ENCODE measurements at places on chromosomes 6 and 20. TPM values are rescaled to one million over a fixed set of nuclear protein-coding genes. Genes with fewer than 3 reads are reported as not detected.

Gene XKR7
- total RNA-seq, result 6.2 TPM

- no peak overlapping the region for H3K27ac ChIP-seq
- H3K4me3 ChIP-seq, result no peak overlapping the region
- no peak for DNase-seq
- H3K27me3 ChIP-seq, result no peaks in the 10 kb centered on the region
- H3K36me3 ChIP-seq, result no peaks in the 10 kb centered on the region
Measured at GRCh38 chr6:139644821-139645220, 270.4 kb upstream of the CITED2 start.

DNA sequence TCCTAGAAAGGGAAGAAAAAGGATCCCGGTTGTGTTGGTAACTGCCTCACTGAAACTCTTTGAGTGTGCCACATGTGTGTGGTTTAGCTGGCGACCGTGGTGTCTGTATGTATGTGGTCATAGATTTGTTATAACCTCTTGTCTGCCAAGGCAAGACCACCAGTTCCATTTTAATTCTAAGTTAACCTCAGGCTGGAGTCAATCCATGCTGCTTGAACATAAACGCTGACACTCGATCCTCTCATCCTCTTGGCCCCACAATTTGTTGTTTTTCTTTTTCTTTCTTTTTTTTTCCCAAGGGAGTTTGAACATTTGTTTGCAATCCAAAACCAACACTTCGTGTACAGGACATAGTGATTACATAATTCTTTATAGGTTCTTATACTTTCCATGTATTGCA, 318.9 kb upstream of the JAG1 start:
- H3K4me3 ChIP-seq, result no peak overlapping the region
- H3K36me3 ChIP-seq, result no peaks in the 10 kb centered on the region
- no peak overlapping the region for H3K27ac ChIP-seq
- H3K27me3 ChIP-seq, result no peaks in the 10 kb centered on the region

- H3K27ac ChIP-seq, result no peak overlapping the region
- DNase-seq, result no peak
- H3K27me3 ChIP-seq, result peaks cover 2% of the 10 kb centered on the region
- no peaks in the 10 kb centered on the region for H3K36me3 ChIP-seq
Measured at GRCh38 chr20:24534282-24534681, 64.9 kb downstream of the SYNDIG1 start.

DNA sequence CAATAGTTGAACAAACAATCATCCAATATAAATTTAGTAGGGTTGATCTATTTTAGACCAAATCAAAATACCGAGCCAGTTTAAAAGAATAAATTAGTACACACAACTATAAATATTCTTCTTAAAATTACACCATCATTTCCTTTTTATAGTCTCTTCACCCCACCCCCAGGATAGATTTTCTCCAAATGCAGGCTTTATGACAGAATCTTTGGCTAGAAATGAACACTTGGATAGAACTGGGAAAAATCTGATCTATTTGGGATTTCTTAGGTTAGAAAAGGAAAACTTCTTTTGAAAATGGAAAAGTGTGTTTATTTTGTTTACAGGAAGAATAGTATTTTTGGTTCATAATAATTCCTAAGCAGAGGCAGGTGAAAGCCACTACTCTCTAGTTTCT, 74.6 kb downstream of the HMGN3 start:
- H3K27ac ChIP-seq, result no peak overlapping the region
- H3K4me1 ChIP-seq, result peaks cover 2% of the 10 kb centered on the region
- no peaks in the 10 kb centered on the region for H3K27me3 ChIP-seq

GRCh38 chr6:44572346-44572745, 184.8 kb downstream of the CDC5L start:
- H3K4me3 ChIP-seq, result no peak overlapping the region
- H3K27ac ChIP-seq, result no peak overlapping the region
- no peak for DNase-seq
- peaks cover 2% of the 10 kb centered on the region for H3K27me3 ChIP-seq
- H3K36me3 ChIP-seq, result no peaks in the 10 kb centered on the region

DNA sequence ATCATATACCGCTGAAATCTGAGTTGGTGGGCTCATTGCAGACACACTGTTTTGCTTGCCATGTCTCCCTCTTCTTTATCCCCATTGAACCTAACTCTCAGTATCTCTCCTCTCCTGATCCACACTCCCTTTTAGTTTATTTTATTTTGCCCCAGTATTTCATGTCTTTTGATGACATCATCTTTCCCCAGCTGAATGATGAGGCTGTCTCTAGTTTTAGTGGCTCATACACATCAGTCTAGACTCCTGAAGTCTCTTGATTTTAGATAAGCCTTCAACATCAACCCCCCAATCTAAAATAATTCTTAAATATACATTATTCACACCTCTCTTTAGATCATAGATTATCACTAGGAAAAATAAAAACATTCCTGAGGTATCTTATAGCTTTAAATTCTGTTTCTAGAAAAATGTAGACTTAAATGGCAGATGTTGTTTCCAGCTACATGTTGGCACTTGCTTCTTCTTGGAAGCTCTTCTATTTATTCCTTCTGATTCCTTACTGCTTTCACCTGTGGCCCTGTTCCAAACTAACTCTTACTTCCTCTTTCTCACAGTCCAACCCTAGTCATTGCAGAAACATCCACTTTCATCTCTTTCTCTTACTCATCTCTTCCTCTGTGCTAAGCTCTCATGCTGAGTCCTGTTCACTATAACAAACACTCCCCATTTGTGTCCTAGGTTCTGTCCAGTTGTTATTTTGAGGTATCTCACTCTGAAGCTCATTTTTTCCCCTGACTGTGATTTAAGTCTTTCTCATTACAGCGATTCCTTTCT, 191.9 kb upstream of the SLC35B3 start:
- no peaks in the 10 kb centered on the region for H3K4me1 ChIP-seq
- H3K27ac ChIP-seq, result no peak overlapping the region
- DNase-seq, result no peak
- no peaks in the 10 kb centered on the region for H3K36me3 ChIP-seq
- no peak overlapping the region for H3K4me3 ChIP-seq

GRCh38 chr6:31474871-31475286, 23.1 kb upstream of the MICB start:
- no peak overlapping the region for H3K4me3 ChIP-seq
- no peaks in the 10 kb centered on the region for H3K36me3 ChIP-seq
- H3K27me3 ChIP-seq, result peaks cover 5% of the 10 kb centered on the region
- no peak overlapping the region for H3K27ac ChIP-seq
- no peaks in the 10 kb centered on the region for H3K4me1 ChIP-seq

Gene LY86
- total RNA-seq, result not detected

- no peak for DNase-seq
- no peaks in the 10 kb centered on the region for H3K4me1 ChIP-seq
- H3K36me3 ChIP-seq, result no peaks in the 10 kb centered on the region
- no peak overlapping the region for H3K27ac ChIP-seq
- H3K4me3 ChIP-seq, result no peak overlapping the region
Measured at GRCh38 chr6:58113960-58114359, 796.5 kb downstream of the PRIM2 start.

- H3K27me3 ChIP-seq, result no peaks in the 10 kb centered on the region
- DNase-seq, result no peak
- H3K36me3 ChIP-seq, result no peaks in the 10 kb centered on the region
- peaks cover 5% of the 10 kb centered on the region for H3K4me1 ChIP-seq
Measured at GRCh38 chr6:56899311-56899710, 55.6 kb upstream of the BEND6 start.

Gene MAP7
- 1.8 TPM for total RNA-seq

DNA sequence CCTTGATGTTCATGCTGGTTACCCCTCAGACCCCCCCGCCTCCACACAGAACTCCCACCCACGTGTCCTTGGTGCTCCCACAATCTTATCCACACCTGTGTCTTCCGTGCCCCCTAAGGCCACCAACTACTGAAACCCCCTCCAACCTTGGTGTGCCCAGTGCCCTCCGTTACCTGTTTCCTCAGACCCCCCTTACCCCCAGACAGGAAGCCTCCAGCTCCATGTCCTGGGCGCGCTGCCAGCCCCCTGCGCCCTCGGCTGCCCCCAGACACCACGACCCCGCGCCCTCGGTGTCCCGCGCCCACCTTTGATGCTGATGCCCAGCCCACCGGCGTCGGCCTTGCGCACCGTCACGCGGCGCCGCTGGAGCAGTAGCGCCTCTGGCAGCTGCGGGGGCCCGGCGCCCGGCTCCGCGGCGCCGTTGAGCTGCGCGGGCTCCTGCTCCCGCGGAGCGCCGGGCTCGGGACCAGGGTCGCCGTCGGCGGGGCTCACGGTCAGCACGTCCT, 504 bp downstream of the SNTA1 start:
- H3K27me3 ChIP-seq, result no peaks in the 10 kb centered on the region
- H3K4me3 ChIP-seq, result peak overlapping the region; percentile 43
- no peak overlapping the region for H3K27ac ChIP-seq
- H3K4me1 ChIP-seq, result no peaks in the 10 kb centered on the region
- no peak for DNase-seq
- H3K36me3 ChIP-seq, result no peaks in the 10 kb centered on the region

- no peak overlapping the region for H3K4me3 ChIP-seq
- peaks cover 4% of the 10 kb centered on the region for H3K36me3 ChIP-seq
- DNase-seq, result no peak
- no peak overlapping the region for H3K27ac ChIP-seq
- H3K27me3 ChIP-seq, result no peaks in the 10 kb centered on the region
Measured at GRCh38 chr6:105326216-105326615, 76.7 kb downstream of the PREP start.

- H3K27ac ChIP-seq, result peak overlapping the region; percentile 29
- H3K36me3 ChIP-seq, result peaks cover 30% of the 10 kb centered on the region
- no peak overlapping the region for H3K4me3 ChIP-seq
- peaks cover 7% of the 10 kb centered on the region for H3K4me1 ChIP-seq
- H3K27me3 ChIP-seq, result no peaks in the 10 kb centered on the region
Measured at GRCh38 chr20:25280051-25280573, 32.2 kb downstream of the PYGB start.

Gene RAET1L
- not detected for total RNA-seq

Gene TRMT6
- 27.9 TPM for total RNA-seq

GRCh38 chr6:138142806-138143205, 18.9 kb upstream of the ARFGEF3 start:
- DNase-seq, result no peak
- H3K4me1 ChIP-seq, result no peaks in the 10 kb centered on the region
- H3K36me3 ChIP-seq, result no peaks in the 10 kb centered on the region
- peaks cover 8% of the 10 kb centered on the region for H3K27me3 ChIP-seq

Gene AGER
- 3.7 TPM for total RNA-seq

DNA sequence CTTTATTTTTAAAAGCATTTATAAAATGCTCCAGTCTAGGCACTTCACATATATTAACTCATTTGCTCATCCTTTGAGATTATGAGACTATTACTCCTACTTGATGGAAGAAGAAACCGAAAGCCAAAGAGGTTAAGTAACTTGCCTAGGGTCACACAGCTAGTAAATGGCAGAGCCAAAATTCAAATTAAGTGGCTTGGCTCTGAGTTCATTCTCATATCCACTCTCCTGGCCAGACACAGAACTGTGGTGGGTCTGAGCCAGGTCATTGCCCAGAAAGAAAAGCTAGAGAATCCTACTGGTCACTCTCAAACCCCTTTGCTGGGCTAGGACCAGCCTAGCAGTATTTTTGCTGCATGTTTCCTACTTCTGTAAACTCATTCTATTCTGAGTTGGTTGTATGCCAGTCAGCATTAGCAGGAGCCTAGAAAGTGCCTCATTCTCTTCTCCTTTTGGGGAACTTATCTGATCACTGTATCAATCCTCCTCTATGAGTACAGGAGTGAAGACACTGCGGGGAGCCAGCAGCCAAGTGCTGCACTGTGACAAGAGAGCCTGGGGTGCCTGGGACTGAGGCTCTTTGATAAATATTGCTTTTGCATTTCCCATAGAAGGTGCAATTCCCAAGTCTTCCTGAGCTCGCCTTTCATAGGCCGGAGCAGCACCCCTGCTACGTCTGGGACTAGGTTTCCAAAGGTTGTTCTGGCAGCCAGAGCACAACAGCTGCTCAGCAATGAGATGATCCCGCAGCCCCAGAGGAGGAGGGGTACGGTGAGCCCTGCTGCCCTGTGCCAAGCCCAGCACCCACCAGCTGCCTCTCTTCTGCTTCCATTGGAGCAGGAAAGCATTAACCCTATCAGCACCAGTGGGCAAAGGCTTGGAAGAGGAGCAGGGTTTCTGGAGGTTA, 728.3 kb downstream of the MAFB start:
- H3K27ac ChIP-seq, result no peak overlapping the region
- no peak for DNase-seq
- no peaks in the 10 kb centered on the region for H3K27me3 ChIP-seq
- no peak overlapping the region for H3K4me3 ChIP-seq
- no peaks in the 10 kb centered on the region for H3K36me3 ChIP-seq

All from Panc1 (cell line).